ENCODE measurements at places on chromosomes 2 and 18.

DNA sequence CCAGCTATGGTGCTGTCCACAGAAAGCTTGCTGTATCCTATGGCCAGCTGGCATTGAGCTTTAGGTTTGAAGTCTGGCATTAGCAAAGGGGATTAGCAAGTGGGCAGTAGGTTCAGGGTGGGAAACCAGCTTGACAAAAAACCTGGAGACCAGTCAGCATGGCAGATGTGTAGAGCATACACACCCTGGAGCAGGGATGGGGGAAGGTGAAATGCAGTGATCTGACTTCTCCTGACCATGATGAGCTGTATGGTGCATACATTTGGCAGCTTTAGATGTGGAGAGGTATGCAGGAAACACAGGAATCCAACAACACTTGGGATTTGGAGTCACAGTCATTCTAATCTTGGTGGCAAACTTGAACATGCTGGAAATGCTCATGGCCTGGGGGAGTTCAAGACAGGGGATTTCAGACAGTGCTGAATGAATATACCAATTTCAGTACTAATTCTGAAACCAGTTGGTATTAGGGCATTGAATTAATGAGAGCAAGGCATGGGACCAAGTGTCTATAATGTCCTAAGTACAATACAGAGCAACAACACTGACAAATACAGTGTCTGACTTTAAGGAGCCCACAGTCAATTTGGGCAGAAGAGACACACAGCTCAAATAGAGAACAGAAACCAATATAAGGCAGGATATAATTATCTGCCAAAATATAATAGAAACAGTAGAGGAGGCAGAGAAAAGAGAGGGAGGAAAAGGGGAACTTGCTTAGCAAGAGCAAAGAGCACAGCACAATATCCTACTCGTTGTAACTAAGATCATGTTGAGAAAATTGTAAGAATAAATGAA, 11.8 kb downstream of the ARHGAP15 start:
- no peak for DNase-seq

DNA sequence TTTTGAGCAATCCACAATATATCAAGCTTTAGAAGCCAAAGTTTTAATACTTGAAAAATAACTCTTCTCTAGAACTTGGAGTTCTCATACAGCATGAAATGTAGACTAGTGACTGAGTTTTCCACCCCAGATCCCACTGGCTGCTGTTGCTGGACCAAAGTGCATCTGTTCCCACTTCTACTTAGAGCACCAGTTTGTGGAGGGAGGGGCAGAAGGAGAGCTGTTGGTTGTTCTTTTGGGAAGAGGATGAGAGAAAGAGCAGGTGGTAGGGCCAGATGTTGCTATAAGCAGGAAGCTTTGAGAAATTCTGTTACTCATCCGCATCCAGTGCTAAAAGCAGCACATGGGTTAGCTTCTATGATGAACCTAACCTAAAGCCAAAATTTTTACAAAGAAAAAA, 59.0 kb downstream of the MBD2 start:
- DNase-seq: no peak

DNA sequence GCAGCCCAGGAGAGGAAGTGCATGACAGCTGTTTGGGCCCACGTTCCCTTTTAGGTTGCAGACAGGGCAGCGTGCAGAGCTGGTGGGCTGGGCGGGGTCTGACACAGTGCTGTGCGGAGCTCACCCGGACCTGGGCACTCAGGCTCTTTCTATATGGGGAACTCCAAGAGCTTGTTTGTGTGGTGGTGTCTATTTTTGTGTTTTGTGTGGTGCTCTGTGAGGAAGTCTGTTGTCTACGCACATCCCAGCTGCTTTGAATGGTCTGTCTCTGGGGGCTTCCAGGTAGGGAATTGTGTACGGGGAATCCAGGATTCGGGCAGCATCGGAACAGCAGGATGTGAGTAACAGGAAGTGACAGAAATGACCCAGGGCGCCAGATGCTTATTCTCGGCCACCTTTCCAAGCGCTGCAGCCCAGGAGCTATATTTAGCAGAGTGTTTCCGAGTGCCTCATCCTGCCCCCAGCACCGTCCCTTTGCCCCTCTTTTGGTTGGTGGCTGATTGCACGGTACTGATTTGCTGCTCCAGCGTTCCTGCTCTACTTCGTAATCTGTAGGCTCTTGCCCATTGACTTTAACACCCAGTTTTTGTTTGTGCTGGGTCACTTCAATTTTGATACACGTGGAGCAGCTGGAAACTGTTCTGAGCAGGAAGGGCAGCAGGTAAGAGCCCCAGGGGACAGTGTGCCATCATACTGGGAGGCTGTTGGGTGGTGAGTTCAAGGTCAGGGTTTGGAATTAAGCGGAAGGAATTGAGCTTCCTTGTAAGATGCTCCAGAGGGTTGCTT, 64.7 kb downstream of the DGKD start:
- peak; percentile 60 for DNase-seq

GRCh38 chr2:60554646-60555065, 1.2 kb upstream of the BCL11A start:
- DNase-seq: peak; percentile 61

- no peak for DNase-seq
These were observed 79.1 kb upstream of the DLX2 start for GRCh38 chr2:172181840-172182239.

DNA sequence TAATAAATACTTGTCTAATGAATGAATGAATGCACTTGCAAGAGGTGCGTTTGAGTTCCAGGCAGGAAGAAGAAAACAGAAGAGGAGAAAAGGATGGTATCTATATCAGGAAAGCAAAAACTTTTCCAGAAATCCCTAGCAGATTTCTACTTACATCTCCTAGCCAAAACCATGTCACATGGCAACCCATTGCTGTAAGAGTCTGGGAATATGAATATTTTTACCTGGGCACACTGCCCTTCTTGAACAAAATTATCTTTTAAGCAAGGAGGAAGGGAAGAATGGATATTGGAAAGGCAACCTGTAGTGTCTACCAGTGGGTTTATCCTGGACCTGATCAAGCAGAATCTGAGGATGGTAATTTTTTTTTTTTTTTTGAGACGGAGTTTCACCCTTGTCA, 44.2 kb upstream of the ASXL2 start:
- DNase-seq: no peak

DNA sequence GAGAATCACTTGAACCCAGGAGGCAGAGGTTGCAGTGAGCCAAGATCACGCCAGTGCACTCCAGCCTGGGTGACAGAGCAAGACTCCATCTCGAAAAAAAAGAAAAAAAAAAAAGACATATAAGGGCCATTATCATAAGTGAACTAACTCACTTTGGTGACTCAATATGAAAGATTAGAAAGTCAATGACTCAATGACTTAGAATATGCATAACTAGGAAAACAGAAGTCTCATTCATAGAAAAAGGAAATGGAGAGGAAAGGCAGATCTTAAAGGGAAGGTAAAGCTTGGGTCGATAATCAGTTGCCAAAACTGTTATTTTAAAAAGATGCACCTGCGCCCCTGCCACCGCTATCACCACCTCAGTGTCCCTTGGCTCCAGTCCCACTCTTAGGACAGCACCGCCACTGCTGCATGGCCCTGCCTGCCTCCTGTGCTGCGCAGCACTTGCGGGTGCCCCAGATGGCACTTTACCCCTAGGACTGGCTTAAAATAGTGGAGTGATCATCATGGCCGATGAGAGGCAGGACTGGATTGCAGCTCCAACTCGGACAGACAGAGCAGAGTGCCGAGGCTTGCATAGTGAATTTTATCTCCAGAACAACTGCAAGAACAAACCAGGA, 54.7 kb downstream of the INO80D start:
- DNase-seq: no peak

GRCh38 chr2:86039178-86039962, 66.3 kb downstream of the POLR1A start:
- no peak for DNase-seq

GRCh38 chr18:13216092-13216582, 2.4 kb upstream of the LDLRAD4 start:
- DNase-seq: no peak

DNA sequence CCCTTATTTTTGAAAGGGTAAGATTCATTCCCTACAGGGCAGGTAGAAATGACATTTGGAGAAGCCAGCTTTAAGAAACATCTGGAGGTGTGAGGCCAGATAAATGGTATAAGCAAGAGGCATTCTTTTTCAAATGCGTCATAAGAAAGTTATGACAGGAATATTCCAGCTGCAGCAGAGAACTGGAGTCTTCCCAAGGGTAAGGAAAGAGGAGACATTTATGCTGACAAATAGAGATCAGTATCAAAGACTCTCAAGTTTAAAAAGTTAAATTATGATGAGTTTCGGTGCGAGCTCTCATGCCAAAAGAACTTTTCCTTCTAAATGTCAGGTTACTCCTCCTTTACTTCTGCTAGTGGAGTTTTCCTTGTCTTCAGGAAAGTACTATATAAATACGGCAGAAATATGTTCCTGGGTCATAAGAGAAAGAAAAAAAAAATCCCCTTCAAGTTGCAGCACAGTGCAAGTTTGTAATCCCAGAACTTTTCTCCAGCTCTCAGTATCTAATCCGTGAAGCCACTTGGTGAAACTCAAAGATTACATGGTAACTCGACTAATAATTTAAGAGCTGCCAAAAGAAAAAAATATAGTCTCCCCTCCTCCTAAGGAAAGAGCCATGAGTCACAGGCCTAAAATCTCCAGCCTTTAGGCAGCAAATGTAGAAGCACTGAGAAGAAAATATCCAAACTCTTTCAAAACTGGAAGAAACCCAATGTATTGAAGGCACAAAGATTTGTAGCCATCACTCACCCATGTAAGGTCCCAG, 428.1 kb downstream of the MEIS1 start:
- no peak for DNase-seq

DNA sequence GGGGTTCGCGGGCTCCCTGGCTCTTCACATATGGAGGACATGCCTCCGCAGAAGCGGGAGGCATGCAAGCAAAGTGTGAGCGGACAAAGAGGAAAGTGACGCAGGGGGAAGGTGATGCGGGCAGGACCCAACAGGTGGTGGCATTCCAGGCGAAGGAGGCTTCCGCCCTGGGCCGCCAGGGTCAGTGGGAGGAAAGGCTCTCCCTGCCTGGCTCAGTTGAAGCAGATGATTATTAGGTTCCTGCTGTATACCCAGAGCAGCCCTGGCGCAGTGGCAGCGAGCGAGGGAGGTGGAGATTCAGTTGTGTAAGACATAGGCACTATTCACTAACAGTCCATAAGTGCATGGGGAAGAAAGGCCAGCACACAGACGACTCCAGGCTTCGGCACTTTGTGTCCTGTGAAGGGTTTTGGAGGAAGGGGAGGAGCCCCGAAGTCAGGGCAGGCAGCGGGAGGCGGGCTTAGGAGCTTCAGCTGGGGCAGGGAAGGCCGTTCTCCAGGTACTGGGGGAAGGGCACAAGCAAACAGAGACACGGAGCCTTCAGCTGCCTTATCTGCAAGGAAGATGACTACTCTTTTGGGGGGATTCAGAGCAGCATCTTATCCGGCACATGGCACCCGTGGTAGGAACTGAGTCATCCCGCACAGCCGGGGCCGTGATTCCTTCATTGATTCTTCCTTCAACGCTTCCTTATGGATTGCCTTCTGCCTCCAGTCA, 89.8 kb downstream of the TGOLN2 start:
- no peak for DNase-seq

DNA sequence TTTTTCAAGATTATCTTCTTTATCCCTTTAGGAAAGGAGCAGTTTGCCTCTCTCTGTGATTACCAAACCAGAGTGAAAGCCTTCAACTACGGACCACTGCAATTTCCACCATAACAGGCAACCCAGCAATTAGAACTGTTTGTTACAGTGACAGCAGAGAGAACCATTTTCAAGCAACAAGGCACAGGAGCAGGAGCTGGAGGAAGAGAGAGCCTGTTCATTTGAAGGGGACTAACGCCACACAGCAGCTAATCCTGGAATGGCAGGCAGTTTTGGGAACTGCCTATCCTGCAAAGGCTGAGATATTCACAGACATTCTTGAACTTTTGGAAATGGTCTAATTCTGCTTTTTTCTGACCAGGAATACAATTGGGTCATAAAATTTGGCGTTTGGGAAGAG, 1541.9 kb upstream of the PIK3C3 start:
- DNase-seq: no peak

GRCh38 chr18:8480506-8481328, 128.5 kb upstream of the RAB12 start:
- DNase-seq: peak; percentile 45

Data from SJSA1 (cell line).